ENCODE measurements at places on chromosomes 2 and 18. TPM values are rescaled to one million over a fixed set of nuclear protein-coding genes. Genes with fewer than 3 reads are reported as not detected.
A peak's percentile ranks its signal among the peaks of the same experiment; 100 is the strongest.

DNA sequence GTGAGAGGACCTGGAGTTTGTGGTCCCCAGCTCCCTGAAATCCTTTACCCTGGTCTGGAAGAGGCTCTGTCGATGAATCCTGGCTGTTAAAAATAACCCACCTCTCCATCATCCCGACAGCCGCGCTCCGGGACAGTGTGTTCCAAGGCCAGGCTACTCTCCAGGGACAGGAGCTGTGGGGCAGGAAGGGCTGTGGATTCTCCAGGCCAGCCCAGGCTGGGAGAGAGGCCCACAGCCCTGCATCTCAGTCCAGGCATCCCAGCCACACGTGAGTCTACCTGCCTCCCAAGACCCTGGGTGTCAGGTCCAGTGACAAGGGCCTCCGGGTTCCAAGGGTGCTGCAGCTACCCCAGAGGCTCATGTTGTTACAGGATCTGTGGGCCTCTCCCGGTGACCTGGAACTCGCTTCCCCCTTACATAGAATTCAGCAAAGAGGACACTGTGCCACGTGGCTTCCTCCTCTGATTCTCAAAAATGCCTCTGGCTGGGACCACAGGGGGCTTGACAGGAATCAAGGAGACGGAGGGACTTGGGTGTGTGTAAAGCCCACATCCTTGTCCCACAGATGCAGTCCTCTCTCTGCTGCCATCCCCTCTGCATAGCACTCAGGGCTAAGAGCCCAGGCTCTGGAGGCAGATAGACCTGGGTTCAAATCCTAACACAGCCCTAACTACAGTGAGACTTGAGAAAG is 17.3 kb downstream of the ADRA2B start:
- no peaks in the 10 kb centered on the region for H3K36me3 ChIP-seq
- H3K4me3 ChIP-seq, result no peak overlapping the region
- no peaks in the 10 kb centered on the region for H3K4me1 ChIP-seq
- peak overlapping the region; percentile 23 for H3K27ac ChIP-seq

DNA sequence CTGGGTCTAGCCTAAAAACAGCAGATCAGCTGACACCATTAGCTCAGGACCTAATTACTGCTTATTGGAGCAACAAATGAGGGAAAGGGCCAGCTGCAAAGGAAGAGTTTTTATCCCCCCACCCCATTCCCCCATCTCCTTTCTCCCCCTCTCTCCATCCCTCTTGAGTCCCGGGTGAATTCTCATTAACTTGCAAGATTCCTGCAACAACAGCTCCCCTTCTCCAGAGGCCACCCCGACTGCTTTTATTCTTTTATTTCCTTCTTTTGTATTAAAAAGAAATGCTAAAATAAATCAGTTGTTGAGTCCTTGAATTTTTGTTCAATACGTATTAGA is 473 bp upstream of the NOL4 start:
- H3K4me1 ChIP-seq, result peaks cover 36% of the 10 kb centered on the region
- peak overlapping the region; percentile 18 for H3K4me3 ChIP-seq
- DNase-seq, result no peak

- no peaks in the 10 kb centered on the region for H3K27me3 ChIP-seq
- no peak for DNase-seq
- H3K27ac ChIP-seq, result no peak overlapping the region
- no peak overlapping the region for H3K4me3 ChIP-seq
- H3K4me1 ChIP-seq, result no peaks in the 10 kb centered on the region
These were observed 51.4 kb downstream of the TFCP2L1 start for GRCh38 chr2:121233486-121234110.

- no peak overlapping the region for H3K27ac ChIP-seq
- H3K36me3 ChIP-seq, result no peaks in the 10 kb centered on the region
- H3K4me3 ChIP-seq, result no peak overlapping the region
- no peak for DNase-seq
- no peaks in the 10 kb centered on the region for H3K27me3 ChIP-seq
These were observed 3.0 kb upstream of the CHMP3 start for GRCh38 chr2:86566158-86566820.

- H3K4me3 ChIP-seq, result no peak overlapping the region
- peak overlapping the region; percentile 31 for H3K27ac ChIP-seq
- no peaks in the 10 kb centered on the region for H3K27me3 ChIP-seq
- H3K36me3 ChIP-seq, result no peaks in the 10 kb centered on the region
- H3K4me1 ChIP-seq, result peaks cover 9% of the 10 kb centered on the region
- DNase-seq, result peak; percentile 66
These were observed 22.6 kb downstream of the FER1L5 start for GRCh38 chr2:96665083-96665569.

The RUFY4 gene
- not detected for total RNA-seq

DNA sequence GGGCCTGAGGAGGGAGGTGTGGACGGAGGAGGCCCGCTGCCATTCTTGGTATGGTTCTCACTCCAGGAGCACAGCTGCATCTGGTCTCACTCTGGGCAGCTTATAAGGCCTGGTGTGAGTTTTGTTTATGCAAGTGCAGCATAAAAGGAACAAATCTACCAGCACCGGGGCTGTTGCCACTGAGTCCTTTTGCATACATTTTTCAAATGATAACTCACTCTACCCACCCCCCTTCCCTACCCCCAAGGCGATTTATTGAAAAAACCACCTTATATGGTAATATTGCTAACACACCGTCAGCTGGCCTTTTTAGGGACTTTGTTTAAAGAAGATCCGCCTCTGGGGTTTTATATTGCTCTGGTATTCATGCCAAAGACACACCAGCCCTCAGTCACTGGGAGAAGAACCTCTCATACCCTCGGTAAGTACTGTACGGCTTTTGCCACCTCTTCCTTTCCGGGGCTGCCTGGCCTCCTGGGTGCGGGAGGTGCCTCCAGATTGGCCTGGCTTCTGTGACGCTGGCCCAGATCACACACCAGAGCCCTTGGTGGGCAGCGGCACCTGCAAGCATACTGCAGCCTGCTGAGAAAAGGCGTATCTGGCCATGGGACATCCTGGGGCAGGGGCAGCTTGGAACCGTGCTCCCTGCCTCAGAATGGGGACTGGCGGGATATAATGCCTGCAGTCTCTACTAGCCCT is at the start of gene ACTG2:
Gene ACTG2 (plus strand): TSS at position 378 of the 699 bp plus-strand sequence. CDS start 8,304 bp downstream, outside the sequence.
- H3K27ac ChIP-seq, result peak within 1 kb of the TSS; percentile 97
- H3K4me3 ChIP-seq, result peak within 1 kb of the TSS; percentile 58
- peak; percentile 94 for DNase-seq
- H3K36me3 ChIP-seq, result peaks cover 32% of the 10 kb centered on the region
- no peaks in the 10 kb centered on the region for H3K27me3 ChIP-seq
- H3K4me1 ChIP-seq, result peaks cover 39% of the 10 kb centered on the region

DNA sequence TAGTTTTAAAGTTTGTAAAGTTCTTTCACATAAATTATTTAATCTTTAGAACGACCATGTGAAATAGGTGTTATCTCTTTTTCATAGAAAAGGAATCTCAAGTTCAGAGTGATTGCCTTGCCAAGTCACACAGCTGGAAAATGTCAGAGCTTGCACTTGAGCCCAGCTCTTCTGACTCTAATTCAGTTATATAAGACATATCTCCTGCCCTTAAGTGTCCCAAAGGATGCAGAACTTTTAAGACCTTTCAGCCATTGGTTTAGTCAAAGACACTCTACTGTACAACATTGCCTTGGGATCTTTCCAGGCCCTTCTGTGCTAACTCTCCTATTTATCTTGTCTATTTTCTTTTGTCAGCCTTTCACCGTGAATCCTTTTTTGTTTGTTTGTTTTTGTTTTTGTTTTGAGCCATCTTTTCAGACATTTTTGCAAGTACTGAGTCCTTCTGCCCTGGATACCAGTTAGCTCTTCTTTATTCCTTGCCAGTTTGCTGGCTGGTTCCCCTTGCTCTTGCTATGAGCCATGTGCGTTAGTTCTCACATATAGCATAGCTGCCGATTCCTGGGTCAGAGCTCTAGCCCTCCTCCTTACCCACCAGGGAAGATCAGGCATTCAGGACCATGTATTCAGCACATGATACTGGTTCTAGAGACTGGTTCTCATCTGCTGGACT is 160.0 kb upstream of the MYO3B start:
- no peak for DNase-seq
- H3K4me1 ChIP-seq, result peaks cover 8% of the 10 kb centered on the region
- H3K4me3 ChIP-seq, result no peak overlapping the region
- peak overlapping the region; percentile 52 for H3K27ac ChIP-seq

DNA sequence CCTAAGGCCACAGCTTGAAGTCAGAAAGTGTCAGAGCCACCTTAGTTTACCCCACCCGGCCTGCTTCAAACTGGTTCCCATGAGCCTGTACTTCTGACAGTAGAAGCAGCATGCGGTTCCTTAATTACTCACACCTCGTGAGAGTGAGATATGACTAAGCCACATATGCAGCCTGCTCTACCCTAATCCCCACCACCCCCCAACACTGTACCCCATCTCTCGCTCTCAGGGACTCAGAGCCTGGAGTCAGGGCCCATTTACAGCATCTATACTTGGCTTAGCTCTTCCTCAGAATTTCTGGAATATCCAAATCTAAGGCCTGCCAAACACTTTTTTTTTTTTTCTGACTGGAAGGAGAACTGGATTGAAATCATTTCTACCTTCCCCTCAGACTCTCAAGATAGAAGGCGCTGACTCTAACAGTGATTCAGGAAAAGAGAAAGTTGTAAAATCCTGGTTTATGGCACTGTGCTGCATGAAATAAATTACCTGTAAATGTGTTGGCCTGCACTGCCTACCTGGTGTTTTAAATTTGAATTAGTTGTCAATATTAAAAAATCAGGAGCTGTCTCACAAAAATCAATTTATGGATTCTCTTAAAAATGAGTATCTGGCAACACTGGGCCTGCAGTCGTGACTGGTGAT is 360.0 kb downstream of the RND3 start:
- no peaks in the 10 kb centered on the region for H3K27me3 ChIP-seq
- H3K4me3 ChIP-seq, result no peak overlapping the region
- H3K4me1 ChIP-seq, result no peaks in the 10 kb centered on the region
- H3K27ac ChIP-seq, result no peak overlapping the region

GRCh38 chr2:229162015-229162414 is 109.1 kb downstream of the PID1 start:
- H3K36me3 ChIP-seq, result no peaks in the 10 kb centered on the region
- no peak overlapping the region for H3K27ac ChIP-seq
- H3K4me3 ChIP-seq, result no peak overlapping the region

GRCh38 chr2:73131807-73132206 is 19.1 kb upstream of the RAB11FIP5 start:
- no peak overlapping the region for H3K27ac ChIP-seq
- H3K4me3 ChIP-seq, result no peak overlapping the region
- H3K27me3 ChIP-seq, result no peaks in the 10 kb centered on the region
- no peaks in the 10 kb centered on the region for H3K4me1 ChIP-seq
- DNase-seq, result no peak
- H3K36me3 ChIP-seq, result no peaks in the 10 kb centered on the region

DNA sequence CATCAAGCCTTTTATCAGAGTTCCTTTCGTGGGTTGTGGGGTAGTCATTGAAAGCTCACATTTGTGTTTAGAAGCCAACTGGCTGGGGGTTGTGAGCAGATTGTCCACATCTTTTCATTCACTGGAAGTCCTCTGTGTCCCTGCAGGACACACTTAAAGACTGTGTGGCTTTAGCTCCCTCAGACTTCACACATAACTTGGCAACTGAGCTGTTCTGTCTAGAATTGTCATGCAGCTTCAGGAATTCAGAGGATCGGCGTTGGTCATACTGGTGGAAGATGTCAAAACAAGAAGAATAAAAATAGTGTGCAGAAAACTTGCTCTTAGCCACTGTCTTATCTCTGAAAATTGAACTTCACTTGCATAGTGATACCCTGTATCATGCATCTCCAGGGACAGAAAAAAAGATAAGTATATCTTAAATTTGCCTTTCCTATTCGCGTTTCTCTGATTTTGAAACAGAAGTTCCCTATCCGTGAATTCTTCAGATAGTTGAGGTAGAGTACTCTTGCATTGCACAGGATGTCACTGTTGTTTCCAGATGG is 49.6 kb downstream of the TRAPPC12 start:
- no peak for DNase-seq
- H3K4me3 ChIP-seq, result no peak overlapping the region
- H3K36me3 ChIP-seq, result peaks cover 7% of the 10 kb centered on the region
- no peaks in the 10 kb centered on the region for H3K27me3 ChIP-seq

GRCh38 chr2:107412981-107413380 is 413.7 kb upstream of the RGPD4 start:
- no peaks in the 10 kb centered on the region for H3K27me3 ChIP-seq
- H3K36me3 ChIP-seq, result no peaks in the 10 kb centered on the region
- H3K4me3 ChIP-seq, result no peak overlapping the region
- no peak overlapping the region for H3K27ac ChIP-seq

The VWC2L gene
- total RNA-seq, result not detected

The CDC42EP3 gene
- total RNA-seq, result 41.1 TPM

DNA sequence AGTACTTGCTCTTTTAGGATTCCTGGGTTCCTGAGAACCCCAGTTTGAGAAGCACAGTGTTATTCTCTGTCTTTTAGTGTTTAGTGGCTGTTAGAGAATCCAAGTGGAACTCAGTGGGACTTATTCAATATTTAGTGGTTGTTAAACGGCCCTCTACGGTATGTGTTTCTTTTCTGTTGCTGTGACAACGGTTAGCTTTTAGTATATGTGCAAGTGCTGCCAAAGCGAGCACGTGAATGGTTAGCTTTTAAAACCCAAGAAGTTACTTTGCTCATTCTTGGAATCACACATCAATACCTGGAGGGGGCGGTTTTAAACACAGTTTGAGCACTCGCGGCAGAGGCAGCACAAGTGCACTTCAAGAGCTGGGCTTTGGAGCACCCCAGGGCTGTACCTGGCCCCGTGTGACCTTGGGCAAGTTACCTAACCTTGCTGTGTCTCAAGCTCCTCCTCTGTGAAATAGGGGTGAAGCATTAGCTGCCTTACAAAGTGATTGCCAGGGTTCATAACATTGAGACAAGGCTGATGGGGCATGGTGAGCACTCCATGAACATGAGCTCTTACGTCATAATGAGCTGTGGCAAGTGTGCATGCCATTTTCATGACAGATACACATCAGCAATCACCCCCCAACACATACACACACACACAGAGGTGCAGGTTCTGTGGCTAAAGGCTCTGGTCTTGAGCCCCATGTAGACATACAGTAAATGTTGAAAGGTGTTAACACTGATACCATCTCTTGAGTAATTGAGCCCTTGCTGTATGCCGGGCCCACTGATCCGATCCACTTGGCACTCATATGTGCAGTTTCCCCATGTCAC is 234.1 kb downstream of the ALPK2 start:
- H3K27ac ChIP-seq, result peak overlapping the region; percentile 83
- peaks cover 3% of the 10 kb centered on the region for H3K36me3 ChIP-seq
- H3K4me1 ChIP-seq, result peaks cover 46% of the 10 kb centered on the region
- DNase-seq, result no peak
- no peaks in the 10 kb centered on the region for H3K27me3 ChIP-seq

DNA sequence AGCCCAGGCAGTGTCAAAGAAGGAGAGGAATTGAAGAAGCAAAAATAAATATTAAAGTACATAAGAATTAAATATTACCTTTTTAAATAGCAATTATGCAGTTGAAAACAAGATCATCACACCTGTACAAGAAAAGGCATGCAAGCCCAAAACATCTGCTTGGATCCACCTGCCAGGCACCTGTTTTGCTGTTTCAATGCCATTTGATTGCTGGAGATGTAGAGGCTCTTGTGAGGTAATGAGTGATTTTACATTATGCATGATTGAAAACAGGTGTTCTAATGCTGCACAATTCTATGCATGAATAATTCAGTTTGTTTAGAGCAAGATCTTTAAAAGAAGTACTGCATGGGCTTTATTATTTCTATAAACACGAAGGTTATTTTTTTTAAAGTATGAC is 700.6 kb upstream of the ZEB2 start:
- H3K36me3 ChIP-seq, result no peaks in the 10 kb centered on the region
- no peak overlapping the region for H3K27ac ChIP-seq
- DNase-seq, result no peak

- no peaks in the 10 kb centered on the region for H3K27me3 ChIP-seq
- peak within 1 kb of the TSS; percentile 80 for H3K27ac ChIP-seq
- DNase-seq, result peak; percentile 89
These were observed at the start of gene PLCD4 for GRCh38 chr2:218607436-218608115. TSS of gene PLCD4 (plus strand) at chr2:218607899. CDS start at chr2:218615740, 7,841 bp downstream.

GRCh38 chr2:237872178-237872887 is 12.9 kb downstream of the RAMP1 start:
- H3K4me3 ChIP-seq, result no peak overlapping the region
- no peaks in the 10 kb centered on the region for H3K27me3 ChIP-seq
- H3K27ac ChIP-seq, result peak overlapping the region; percentile 97

The OSR1 gene
- 22.8 TPM for total RNA-seq
